ENCODE measurements at places on chromosomes 3 and 15.
A peak's percentile ranks its signal among the peaks of the same experiment; 100 is the strongest.

DNA sequence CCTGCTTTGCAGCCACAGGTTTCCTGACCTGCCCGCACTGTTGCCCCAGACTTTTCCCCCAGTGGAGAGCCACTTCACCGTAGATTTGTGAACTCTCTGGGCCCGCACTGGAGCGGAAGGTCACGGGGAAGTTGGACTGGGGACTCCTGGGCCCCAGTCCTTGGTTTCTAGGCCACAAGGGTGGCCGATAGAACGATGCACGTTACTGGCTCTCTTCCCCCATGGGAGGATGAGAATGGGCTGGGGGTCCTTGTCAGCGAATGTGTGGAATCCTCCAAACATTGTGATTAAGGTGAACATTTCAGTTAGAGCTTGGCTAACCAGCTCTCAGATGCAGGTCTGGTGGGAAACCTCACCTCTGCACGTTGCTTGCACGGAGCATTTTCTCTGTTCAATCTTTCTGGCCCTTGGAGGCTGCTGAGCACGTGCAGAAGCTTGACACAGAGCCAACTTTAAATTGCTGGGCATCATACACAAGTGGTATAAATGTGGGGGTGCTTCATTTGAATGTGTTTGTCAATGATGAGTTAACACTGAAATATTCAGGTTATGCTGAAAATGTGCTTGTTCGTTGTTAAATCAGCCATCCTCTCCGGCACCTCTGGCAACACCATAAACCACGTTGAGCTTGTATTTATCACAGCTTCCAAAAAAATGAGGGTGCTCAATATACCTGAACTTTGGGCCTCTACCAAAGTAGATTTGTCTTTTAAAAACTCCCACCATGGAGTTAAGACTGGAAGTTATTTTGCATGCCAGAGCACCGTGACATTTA lies 976 bp downstream of the DIS3L start:
- peak; percentile 48 for DNase-seq

GRCh38 chr3:170534227-170534626 lies 51.6 kb downstream of the SLC7A14 start:
- no peak for DNase-seq

- no peak for DNase-seq
These were observed 69.0 kb downstream of the UBE2E2 start for GRCh38 chr3:23271876-23272741.

- DNase-seq = no peak
These were observed 521.5 kb downstream of the GRM7 start for GRCh38 chr3:7382293-7383010.

GRCh38 chr3:15295506-15295905 lies 36.9 kb downstream of the SH3BP5 start:
- no peak for DNase-seq

DNA sequence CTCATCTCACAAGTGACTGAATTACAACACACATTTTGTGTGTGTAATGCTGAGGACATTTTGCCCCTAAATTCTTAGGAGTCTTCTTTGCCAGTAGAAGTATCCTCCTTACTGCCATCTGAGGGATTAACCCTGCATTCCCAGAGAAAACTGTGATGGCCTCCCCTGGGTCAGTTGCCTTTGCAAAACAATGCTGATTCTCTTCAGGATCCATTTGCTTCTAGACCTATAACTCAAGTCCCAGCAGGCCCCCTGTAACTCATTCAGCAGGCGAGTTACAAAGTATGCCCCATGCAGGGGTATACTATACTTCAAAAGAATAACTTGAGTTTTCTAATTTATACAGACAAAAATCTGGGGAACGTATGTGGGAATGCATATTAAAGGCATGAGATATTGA lies 6.6 kb upstream of the MCF2L2 start:
- DNase-seq = no peak

DNA sequence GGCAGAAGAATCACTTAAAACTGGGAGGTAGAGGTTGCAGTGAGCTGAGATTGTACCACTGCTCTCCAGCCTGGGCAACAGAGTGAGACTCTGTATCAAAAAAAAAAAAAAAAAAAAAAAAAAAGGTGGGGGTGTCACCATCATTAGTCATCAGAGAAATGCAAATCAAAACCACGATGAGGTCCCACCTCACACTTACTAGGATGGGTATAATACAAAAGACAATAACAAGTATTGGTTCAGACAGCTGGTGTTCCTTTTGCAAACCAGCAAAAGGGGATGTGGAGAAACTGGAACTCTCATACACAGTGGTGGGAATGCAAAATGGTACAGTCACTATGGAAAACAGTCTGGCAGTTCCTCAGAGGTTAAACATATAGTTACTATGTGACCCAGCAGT lies 78.7 kb upstream of the TSC22D2 start:
- no peak for DNase-seq

DNA sequence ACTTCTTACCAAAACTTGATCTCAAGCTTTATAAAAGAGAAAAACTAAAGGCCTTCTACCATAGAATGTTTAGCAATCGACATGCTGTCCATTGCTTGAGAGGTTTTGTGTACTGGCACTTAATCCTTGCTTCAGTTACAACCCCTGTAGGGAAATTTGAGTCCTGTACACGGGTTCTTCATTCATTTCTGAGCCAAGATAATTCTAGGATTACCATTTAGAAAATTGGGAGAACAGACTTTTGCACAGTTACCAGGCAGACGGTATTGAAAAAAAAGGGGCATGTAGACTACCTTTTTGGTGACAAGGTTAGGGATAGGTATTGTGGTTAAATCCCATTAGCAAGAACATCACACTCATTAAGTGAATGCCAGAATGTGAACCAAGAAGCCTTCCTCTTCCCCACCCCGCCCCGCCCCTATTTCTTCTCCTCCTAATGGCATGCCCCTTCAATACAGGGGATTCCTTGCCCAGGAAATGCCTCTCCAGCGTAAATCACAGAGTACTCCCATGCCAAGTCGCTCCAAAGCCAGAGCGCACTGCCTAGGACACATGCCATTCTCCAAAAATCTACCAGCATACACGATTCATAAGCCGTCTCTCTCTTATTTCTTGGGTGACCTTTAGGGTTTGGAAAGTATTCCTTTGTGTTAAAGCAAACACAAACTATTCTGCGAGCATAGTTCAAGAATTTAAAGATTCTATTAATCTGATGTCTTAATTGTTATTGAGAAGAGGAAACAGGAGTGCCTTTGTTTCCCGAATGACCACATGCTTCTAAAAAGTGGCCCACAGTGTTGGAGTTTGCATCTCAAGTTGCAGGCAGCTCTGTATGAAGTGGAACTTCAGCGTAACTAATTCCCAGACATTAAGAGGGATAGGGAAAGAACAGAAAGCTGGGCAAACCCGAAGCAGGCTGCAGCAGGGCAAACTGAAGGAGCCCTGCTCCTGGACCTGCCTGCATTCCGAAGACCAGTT lies 164.0 kb upstream of the NR2F2 start:
- no peak for DNase-seq

All from germinal center (tissue), 1 donor.